ENCODE measurements at places on chromosomes 5 and 9.

- peak; percentile 80 for DNase-seq
These were observed 31.1 kb upstream of the BNC2 start for GRCh38 chr9:16901590-16901989.

DNA sequence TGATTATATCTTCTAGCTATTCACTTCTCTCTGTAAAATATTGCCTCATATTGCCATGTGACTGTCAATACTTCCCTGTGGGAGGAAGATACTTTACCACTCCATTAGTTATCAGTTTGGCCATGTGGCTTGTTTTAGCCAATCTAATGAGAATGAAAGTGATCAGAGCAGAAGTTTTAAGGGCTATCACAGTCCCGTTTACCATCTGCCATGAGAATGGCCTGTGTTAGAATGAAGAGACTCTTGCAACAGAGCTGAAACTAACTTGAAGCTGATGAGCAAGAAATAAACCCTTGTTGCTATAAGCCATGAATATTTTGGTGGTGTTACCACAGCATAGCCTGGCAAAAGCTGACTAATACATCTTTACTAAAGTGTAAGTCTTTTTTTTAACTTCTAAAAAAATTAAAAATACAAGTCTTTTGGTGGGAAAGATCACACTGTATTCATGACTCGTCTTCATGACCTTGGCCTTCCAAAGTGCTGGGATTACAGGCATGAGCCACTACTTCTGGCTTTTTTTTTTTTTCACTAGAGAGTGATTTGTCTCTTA lies 68.0 kb upstream of the CTNNA1 start:
- no peak for DNase-seq

DNA sequence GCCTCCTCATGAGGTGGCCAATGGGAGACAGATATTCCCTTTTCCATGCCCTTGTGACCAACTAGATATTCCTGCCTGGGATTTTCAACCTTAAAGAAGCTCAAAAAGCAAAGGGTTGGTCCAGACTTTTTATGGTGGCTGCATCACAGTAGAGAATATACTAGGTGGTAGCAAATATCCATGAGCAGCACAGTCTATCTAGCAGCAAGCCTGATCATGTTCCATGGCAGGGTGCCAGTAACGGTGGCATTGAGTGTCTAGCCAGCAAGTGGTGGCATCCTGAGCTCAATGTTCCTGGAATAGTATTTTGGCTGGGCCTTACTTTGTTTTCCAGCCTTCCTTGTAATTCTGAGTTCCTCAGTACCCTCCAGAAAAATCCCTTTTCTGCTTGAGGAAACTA lies 25.8 kb downstream of the CDC25C start:
- no peak for DNase-seq

DNA sequence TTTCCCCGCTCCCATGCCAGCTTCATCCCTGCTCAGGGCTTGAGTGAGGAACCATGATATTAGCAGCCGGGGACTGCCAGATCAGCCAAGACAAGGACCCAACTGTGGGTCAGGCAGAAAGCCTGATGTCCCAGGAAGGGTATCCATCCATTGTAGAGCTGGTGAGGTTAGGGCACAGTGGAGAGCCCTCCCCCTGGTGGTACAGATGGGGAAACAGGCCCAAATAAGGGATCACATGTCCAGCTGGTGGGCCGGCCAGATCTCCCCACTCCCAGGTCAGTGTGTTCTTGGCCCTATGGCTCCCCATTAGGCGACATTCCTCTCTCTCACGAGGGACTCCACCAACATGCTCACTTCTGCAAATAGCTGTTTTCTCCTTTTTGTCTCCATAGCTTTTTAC lies 9.0 kb downstream of the CDX1 start:
- peak; percentile 39 for DNase-seq

Measured in HCEC 1CT (cell line).